AG10803 (cell line): ENCODE measurements at places on chromosomes 16 and 17.

GRCh38 chr17:80053102-80053501, 16.7 kb downstream of the CCDC40 start:
- DNase-seq: peak; percentile 17

- peak; percentile 92 for DNase-seq
Measured at GRCh38 chr17:62791767-62792446, 16.2 kb downstream of the MARCHF10 start.

DNA sequence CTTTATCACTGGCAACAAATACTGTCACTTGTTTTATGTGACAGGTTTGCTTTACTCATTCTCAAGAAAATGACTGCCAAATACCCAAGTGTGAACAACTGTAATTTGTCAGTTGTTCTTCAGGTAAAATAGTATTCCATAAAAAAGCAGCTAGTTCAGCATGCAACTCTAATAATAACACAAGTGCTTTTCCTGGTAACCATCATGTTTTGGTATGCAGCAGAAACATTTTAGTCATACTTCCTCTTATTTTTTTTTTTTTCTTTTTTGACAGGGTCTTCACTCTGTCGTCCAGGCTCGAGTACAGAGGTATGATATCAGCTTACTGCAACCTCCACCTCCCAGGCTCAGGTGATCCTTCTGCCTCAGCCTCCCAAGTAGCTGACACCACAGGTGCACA, 4.6 kb downstream of the TERF2 start:
- no peak for DNase-seq

- no peak for DNase-seq
Measured at GRCh38 chr17:74515941-74516340, 15.3 kb downstream of the CD300LB start.
